Activated T-helper 1 cell treated with anti-CD3 and anti-CD28 coated beads, Interleukin-12 subunit alpha, Interleukin-12 subunit beta, Interleukin-2, Interleukin-4 antibody, amounts not matched to agents 30 ng/mL and 10 ng/mL and 1 ng/mL, durations not matched to agents 14 hours and 24 hours and 36 hours (primary cell): ENCODE measurements at places on chromosomes 3 and 15. TPM values are rescaled to one million over a fixed set of nuclear protein-coding genes. Genes with fewer than 3 reads are reported as not detected.
A peak's percentile ranks its signal among the peaks of the same experiment; 100 is the strongest.

- no peak overlapping the region for H3K27ac ChIP-seq
- H3K27me3 ChIP-seq = peaks cover 5% of the 10 kb centered on the region
- DNase-seq = no peak
- H3K4me1 ChIP-seq = no peaks in the 10 kb centered on the region
Measured at GRCh38 chr3:151918253-151919029, 45.0 kb downstream of the SUCNR1 start.

GRCh38 chr3:14139771-14140170 lies 14.9 kb downstream of the TMEM43 start:
- no peak overlapping the region for H3K27ac ChIP-seq
- H3K36me3 ChIP-seq = peaks cover 46% of the 10 kb centered on the region
- H3K4me1 ChIP-seq = peaks cover 44% of the 10 kb centered on the region
- H3K27me3 ChIP-seq = no peaks in the 10 kb centered on the region

- H3K4me1 ChIP-seq = peaks cover 45% of the 10 kb centered on the region
- H3K36me3 ChIP-seq = peaks cover 5% of the 10 kb centered on the region
- no peak overlapping the region for H3K4me3 ChIP-seq
- no peaks in the 10 kb centered on the region for H3K27me3 ChIP-seq
- no peak overlapping the region for H3K27ac ChIP-seq
Measured at GRCh38 chr3:5058471-5058951, 63.6 kb upstream of the ARL8B start.

DNA sequence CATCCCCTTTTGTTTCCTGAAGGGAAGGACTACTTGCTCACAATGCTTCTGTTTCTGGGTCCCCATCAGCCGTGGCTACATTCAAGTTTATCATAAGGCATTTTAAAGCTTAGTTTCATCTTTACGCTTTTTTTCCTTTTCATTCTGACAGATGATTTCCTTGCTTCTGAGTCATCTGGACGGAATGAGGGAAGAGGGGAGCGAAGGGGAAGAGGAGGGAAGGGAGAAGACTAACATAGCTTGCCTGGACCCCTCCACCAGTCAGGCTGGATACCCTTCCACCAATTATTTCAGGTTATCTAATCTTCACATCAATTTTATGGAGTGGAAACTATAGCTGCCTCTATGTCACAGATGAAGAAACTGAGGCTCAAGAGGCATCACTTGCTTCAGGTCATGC lies 27.6 kb downstream of the FAM3D start:
- no peak for DNase-seq
- H3K4me3 ChIP-seq = no peak overlapping the region
- no peaks in the 10 kb centered on the region for H3K27me3 ChIP-seq
- H3K4me1 ChIP-seq = no peaks in the 10 kb centered on the region

GRCh38 chr3:13198264-13198879 lies 125.1 kb upstream of the IQSEC1 start:
- H3K27ac ChIP-seq = no peak overlapping the region
- no peaks in the 10 kb centered on the region for H3K36me3 ChIP-seq
- peaks cover 10% of the 10 kb centered on the region for H3K27me3 ChIP-seq

DNA sequence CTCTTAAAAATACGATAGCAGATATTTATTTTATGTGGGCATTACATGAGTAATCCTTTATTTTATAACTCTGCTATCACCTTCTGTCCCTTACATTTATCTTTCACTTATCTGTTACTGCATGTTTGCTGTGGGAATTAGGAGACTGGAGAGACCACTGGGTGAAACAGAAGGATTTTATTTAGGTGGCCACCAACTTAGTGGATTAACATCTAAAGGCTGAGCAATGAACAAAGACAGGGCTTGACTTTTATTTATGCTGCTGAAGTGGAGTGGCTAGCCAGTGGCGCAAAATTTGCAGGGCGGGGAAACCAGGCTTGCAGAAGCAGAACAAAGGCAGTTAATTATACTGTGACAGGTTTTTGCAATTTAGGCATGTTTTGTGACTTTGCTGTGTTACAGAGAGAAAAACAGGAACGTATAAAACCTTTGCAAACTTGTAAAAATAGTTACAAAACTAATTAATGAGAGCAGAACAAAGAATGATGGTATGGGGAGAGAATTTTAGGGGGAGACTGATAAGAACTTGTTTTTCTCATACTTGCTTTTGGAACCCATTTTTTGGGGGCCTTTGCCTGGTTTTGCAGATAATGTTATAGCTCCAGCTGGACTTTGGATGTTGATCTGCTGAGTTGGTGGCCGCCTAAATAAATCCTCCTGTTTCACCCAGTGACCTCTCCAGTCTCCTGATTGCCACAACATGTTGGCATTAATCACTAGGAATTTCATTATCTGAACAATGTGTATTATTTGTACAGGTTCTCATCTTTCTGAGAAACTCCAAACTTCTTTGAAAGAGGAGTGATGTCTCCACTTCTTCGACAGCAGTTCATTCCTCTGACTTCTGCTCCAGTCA lies 18.0 kb downstream of the KLHL24 start:
- DNase-seq = no peak
- no peaks in the 10 kb centered on the region for H3K4me1 ChIP-seq
- H3K27ac ChIP-seq = no peak overlapping the region
- H3K36me3 ChIP-seq = peaks cover 34% of the 10 kb centered on the region

- no peaks in the 10 kb centered on the region for H3K4me1 ChIP-seq
- DNase-seq = no peak
- H3K27ac ChIP-seq = no peak overlapping the region
- no peaks in the 10 kb centered on the region for H3K36me3 ChIP-seq
- H3K4me3 ChIP-seq = no peak overlapping the region
- H3K27me3 ChIP-seq = peaks cover 2% of the 10 kb centered on the region
Measured at GRCh38 chr15:95596496-95596895, 734.0 kb upstream of the NR2F2 start.

DNA sequence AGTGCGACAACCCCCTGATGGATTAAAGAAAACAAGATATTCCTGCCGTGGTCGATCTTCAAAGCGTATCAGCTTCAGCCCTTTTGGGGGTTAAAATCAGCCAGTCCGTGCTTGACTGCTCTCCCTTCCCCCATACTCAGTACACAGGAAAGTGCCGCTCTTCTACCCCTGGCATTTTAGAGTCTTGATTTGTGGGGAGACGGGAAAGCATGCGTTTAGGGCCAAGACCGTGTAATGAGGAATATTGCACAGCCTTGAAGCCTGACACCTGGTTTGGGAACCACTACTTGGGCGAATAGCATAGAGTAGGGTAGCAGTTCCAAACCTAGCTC lies 540 bp upstream of the EDC3 start:
- no peak for DNase-seq
- H3K27me3 ChIP-seq = peaks cover 3% of the 10 kb centered on the region
- peak overlapping the region; percentile 100 for H3K27ac ChIP-seq

DNA sequence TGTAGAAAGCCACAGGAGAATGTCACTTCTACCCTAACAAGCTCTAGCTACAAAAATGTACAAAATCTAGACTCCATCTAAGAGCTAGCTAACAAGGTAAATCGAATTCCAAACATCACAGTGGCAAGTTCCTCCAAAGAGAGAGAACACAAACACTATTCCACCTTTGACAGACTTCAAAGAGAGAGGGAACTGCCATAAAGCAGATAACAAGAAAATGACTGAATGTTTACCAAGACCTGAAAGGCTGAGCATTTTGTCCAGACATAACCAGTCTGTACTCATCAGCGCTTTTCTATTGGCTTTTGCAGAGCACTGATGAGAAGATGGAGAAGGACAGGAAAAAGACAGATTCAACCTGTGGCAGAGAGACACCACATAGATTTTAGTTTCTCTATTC lies 1419.6 kb upstream of the ALCAM start:
- H3K4me1 ChIP-seq = no peaks in the 10 kb centered on the region
- DNase-seq = no peak
- no peak overlapping the region for H3K27ac ChIP-seq
- no peaks in the 10 kb centered on the region for H3K36me3 ChIP-seq

- no peaks in the 10 kb centered on the region for H3K27me3 ChIP-seq
- H3K36me3 ChIP-seq = no peaks in the 10 kb centered on the region
- H3K4me3 ChIP-seq = no peak overlapping the region
- DNase-seq = no peak
- H3K27ac ChIP-seq = no peak overlapping the region
Measured at GRCh38 chr15:53378096-53378800, 381.2 kb downstream of the WDR72 start.

- H3K4me1 ChIP-seq = no peaks in the 10 kb centered on the region
- H3K36me3 ChIP-seq = no peaks in the 10 kb centered on the region
- H3K27me3 ChIP-seq = peaks cover 2% of the 10 kb centered on the region
Measured at GRCh38 chr3:3082234-3082924, 27.8 kb downstream of the IL5RA start.

DNA sequence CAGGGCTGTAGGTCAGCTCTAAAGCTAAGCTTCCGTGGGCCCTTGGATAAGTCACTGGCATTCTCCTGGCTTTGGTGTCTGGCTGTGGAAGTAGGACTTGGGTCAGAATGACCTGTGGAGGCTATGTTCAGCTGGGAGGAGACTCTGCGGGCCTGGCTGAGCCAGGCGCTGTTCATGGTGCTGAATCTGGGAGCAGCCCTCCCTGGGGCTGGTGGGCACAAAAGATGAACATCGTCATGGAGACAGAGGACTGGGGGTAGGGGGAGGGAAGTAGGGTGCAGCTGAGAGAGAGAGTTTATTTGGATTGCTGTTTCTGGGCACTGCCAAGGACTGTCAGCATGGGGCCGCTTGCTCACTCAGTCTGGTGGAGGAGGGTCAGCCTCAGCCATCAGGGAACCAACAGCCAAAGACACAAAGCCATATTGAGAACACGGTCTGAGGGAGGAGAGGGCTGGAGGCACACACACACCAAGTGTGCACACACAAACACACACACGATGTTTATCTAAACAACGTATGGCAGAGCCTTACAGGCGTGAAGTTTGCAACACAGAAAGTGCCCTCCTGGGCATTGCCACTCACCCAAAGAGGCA lies 120.7 kb upstream of the LINGO1 start:
- H3K4me1 ChIP-seq = no peaks in the 10 kb centered on the region
- peaks cover 2% of the 10 kb centered on the region for H3K27me3 ChIP-seq
- H3K27ac ChIP-seq = no peak overlapping the region
- DNase-seq = no peak
- H3K4me3 ChIP-seq = no peak overlapping the region
- H3K36me3 ChIP-seq = no peaks in the 10 kb centered on the region

DNA sequence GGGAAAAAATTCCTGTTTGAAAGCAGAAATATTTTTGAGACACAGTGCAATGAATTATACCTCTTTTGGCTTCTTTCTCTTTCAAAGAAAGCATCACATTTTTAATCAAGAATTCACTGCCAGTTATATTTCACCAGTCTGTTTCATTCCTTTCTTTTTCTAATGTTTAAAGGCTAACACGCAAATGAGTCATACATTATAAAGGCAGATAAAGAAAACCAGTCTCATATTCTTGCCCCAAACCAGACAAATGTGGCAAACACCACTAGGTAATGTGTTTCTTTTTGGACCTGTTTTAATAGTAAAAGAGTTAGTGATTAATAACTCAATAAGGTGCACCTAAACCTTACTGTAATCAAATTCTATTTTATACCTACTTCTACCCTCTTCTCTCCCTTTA lies 83.8 kb downstream of the PLOD2 start:
- H3K27ac ChIP-seq = no peak overlapping the region
- H3K4me1 ChIP-seq = no peaks in the 10 kb centered on the region
- DNase-seq = no peak

- H3K36me3 ChIP-seq = no peaks in the 10 kb centered on the region
- no peak overlapping the region for H3K4me3 ChIP-seq
- DNase-seq = no peak
- no peak overlapping the region for H3K27ac ChIP-seq
- H3K27me3 ChIP-seq = no peaks in the 10 kb centered on the region
Measured at GRCh38 chr3:34584971-34585370, 786.5 kb downstream of the PDCD6IP start.

DNA sequence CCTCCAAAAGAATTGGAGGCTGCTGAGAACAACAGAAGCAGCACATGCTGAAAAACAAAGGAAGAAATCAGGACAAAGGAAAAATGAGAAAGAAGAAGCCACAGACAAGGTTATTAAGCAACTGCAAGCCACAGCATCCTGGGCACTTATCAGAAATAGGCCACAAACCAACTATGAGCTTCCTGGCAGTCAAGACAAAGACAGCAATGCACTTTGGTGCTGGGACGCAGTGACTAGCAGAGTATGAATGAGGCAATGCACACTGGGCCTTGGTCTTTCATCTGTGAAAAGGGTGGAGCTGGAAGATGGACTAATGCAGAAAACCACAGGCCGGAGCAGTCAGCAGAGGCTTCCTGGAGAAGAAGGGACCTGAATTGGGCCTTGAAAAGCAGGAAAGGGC lies 56.0 kb upstream of the LINGO1 start:
- no peaks in the 10 kb centered on the region for H3K4me1 ChIP-seq
- no peak for DNase-seq
- no peaks in the 10 kb centered on the region for H3K36me3 ChIP-seq
- H3K27ac ChIP-seq = no peak overlapping the region
- no peak overlapping the region for H3K4me3 ChIP-seq

DNA sequence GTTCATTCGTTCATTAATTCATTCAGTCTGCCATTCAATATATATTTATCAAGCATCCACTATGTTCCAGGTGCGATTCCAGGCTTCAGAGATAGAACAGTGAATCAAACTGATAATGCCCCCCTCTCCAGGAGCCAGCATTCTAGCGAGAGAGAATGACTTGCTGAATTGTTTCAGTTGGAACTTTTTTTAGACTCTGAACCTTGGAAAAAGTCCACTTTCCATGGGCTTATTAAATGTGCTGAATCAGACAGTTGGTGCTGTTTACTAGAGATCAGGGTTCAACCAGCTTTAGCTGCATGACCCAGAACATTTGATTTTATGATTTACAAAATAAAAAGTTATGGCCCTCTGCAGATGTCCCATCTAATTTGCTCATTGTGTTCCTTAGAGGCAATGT lies 213.2 kb downstream of the THSD4 start:
- DNase-seq = no peak
- H3K4me3 ChIP-seq = no peak overlapping the region

GRCh38 chr3:5520237-5520636 lies 332.7 kb downstream of the EDEM1 start:
- no peak overlapping the region for H3K4me3 ChIP-seq
- H3K4me1 ChIP-seq = no peaks in the 10 kb centered on the region
- DNase-seq = no peak
- no peaks in the 10 kb centered on the region for H3K27me3 ChIP-seq
- H3K36me3 ChIP-seq = no peaks in the 10 kb centered on the region

GRCh38 chr15:47484059-47484458 lies 233.2 kb upstream of the SEMA6D start:
- DNase-seq = no peak
- no peak overlapping the region for H3K4me3 ChIP-seq
- no peaks in the 10 kb centered on the region for H3K36me3 ChIP-seq
- no peaks in the 10 kb centered on the region for H3K4me1 ChIP-seq
- H3K27ac ChIP-seq = no peak overlapping the region

Gene SAMMSON
- not detected in 2 replicates for total RNA-seq

Gene GNB4
- total RNA-seq = 13.9 and 15.4 TPM in 2 replicates

Gene RTP2
- not detected in 2 replicates for total RNA-seq

Gene KCNAB1
- not detected in 2 replicates for total RNA-seq

Gene BCHE
- not detected in 2 replicates for total RNA-seq

Gene PSTPIP1
- total RNA-seq = 218 and 226 TPM in 2 replicates

Gene GOLGA8T
- total RNA-seq = 0.22 TPM in 1 of 2 replicates, not detected in the other

Gene KCNH8
- total RNA-seq = not detected in 2 replicates

Gene AGTR1
- total RNA-seq = not detected in 2 replicates

Gene SI
- not detected in 2 replicates for total RNA-seq

Gene XCR1
- total RNA-seq = 0.05 and 0.08 TPM in 2 replicates

Gene FANCD2OS
- total RNA-seq = not detected in 2 replicates

Gene TIPARP
- 20.8 and 21.9 TPM in 2 replicates for total RNA-seq

Gene FGD5
- not detected in 2 replicates for total RNA-seq

Gene PGBD4
- total RNA-seq = 3.9 TPM in 2 replicates
